Stimulated activated naive CD8-positive, alpha-beta T cell treated with anti-CD3 and anti-CD28 coated beads, Interleukin-15, Interleukin-2, amounts not matched to agents 100 U/mL and 50 U/mL, for 24 hours (primary cell): ENCODE measurements at places on chromosomes 13 and 19.

GRCh38 chr13:27487776-27488175 lies 37.4 kb upstream of the MTIF3 start:
- DNase-seq: no peak

DNA sequence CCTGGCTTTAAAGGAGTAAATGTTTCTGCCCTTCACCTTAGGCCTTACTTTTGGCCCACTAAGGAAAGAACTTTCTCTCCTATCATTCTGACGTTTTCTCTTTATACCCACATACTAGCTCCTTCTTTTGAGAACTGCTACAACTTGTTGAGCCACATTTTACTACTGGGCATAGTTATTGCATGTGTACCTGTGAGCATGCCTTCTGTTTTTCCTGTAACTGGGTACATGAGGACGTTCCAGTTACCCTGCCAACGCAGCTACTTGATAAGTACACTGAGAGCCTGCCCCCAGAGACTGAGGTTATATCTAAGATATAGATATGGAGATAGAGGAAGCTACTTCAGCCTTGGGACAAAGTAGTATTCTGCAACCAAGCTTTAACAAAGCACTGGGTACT lies 3.5 kb downstream of the CCDC169 start:
- no peak for DNase-seq

DNA sequence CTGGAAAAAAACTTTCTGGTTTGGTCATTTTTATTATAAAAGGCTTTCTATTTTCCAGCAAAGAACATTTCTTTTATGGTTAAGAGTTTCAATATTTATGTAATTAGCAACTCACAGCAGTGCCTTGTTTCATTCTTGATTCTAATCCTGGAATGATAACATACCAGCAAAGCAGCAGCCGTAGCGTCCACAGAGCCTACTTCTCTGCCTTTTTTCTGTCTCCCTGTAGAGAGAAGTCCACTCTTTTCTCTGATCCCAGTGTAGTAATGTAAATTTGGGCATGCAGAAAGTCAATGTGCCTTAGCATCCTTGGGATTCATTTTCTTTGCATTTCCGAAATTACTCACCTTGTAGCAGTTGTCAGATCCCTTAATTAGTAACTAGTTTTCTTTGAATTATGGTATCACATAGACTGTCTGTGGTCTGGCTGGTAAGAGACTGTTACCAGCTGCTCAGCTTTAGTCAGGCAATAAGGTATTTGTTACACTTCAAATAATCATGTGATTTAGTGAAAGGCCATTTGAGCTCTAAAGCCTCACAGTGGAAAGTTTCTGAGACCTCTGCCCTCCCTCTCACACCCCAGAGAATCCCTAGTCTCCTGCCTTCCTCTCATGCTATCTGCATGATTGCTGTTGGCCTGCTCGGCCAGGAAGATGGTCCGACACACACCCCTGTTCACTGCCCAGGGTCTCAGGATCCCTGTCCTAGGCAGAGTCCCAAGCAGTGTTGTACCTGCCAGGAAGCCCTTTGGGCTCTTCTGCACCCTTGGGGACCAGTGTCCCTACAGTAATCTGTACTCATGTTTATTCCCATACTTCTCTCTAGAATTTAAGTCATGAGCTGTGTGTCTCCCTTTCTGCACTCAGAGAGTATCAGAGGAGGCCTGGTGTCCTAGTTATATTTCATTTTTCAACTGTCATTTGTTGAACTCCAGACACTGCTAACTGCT lies 86.3 kb downstream of the LRCH1 start:
- DNase-seq: no peak

- no peak for DNase-seq
These were observed 5.4 kb upstream of the GAS6 start for GRCh38 chr13:113869263-113869662.

- DNase-seq: no peak
These were observed 11.1 kb downstream of the ZC3H13 start for GRCh38 chr13:46041419-46041839.

DNA sequence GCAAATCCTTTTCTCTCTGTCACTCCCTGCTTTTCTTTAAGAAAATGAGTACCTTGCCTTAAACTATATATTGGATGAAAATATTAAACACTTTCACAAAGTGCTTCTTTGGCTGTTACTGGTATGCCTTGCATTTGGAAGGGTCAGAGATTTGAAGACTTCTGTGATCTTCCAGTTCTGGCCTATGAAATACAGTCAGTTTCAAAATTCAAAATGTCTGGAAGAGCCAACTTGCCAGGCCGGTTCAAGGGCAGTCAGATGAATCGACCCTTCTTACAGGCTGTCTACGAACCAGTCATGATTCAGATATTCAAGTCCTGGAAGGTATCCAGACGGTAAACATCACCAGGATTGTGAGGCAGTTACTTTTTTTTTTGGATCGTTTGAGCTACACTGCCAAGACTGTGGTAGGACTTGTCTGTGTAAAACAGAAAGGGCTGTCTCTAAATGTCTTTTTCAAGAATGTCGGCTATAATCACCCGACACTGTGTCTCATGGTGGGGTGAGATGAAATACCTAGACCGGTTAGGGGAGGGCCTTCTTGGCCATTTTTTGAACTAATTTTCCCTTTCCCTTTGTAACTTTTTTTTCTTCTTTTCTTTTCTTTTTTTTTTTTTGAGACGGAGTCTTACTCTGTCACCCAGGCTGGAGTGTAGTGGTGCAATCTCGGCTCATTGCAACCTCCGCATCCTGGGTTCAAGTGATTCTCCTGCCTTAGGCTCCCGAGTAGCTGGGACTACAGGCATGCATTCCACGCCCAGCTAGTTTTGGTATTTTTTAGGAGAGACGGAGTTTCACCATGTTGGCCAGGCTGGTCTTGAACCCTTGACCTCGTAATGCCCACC lies 11.2 kb downstream of the ACTN4 start:
- DNase-seq: no peak
